ENCODE measurements at places on chromosomes 5 and 9.

DNA sequence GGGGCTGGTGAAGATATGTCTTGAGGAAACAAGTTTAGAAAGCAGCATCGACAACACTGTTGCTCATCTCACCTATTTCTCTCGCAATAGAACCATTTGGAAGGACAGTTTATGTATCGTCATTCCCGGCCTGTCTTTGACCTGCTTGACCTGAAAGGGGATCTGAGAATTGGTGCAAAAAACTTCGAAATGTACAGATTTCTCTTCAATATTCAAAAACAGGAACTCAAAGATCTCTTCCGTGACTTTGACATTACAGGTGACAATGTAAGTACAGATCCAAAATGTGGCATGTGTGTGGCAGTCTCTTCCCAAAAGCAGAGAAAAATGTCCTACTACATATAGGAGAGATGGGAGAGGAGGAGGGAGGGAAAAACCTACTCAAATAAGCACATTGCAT is 6.5 kb downstream of the EFCAB9 start:
- no peak for DNase-seq

GRCh38 chr9:87243602-87244001 is 254.1 kb upstream of the DAPK1 start:
- DNase-seq = no peak

DNA sequence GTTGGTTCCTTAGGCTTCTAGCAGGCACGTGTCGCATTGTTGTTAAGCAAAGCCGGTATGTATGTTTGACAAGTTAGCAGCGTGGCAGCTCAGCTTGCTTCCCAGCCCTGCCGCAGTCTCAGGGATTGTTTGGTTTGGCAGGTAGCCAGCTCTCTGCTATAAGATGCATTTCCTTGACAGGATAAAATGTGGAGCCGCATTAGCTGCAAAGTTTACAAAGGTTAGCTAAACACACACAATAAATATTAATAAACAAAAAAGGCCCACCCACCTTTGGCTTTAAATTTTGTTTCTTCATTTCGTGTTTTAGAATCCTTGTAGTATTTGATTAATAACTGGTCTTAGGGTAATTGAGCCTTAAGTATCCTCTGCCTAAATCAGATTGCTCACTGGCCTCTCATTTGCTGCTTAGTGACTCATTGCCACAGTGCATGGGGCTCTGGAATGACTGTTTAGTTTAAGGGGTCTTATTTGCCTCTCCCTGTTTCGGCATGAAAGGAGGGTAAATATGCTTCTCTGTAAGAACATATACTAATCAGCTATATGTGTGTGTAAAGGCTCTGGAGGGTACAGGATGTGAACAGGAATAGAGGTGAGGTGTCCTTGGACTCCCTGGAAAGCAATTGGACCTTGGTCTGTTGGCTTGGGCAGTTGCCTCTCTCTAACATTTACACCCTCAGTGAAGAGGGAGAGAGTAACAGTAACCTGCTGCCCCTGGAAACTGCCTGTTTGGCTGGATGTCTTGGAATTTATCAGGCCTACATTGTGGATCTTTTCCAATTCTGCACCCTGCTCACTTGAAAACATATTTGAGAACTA is 122.0 kb downstream of the GDNF start:
- peak; percentile 88 for DNase-seq

DNA sequence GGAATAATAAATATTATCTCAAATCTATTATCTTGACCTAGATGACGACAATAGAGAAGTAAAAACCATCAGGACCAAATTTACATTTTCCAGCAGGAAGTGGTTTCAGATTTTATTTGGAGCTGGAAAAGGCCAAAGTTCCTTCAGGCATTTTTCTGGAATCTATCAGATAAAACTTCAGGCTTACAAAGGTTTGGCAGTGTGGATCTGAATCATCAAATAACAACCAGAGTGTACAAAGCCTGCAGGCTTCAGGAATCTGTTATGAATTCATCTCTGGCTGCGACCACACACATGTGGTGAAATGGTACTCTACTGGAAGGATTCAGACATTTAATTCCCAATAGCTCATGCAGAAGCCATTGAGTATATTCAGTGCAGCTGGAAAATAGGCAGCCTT is 726.4 kb upstream of the GRAMD2B start:
- DNase-seq = no peak

DNA sequence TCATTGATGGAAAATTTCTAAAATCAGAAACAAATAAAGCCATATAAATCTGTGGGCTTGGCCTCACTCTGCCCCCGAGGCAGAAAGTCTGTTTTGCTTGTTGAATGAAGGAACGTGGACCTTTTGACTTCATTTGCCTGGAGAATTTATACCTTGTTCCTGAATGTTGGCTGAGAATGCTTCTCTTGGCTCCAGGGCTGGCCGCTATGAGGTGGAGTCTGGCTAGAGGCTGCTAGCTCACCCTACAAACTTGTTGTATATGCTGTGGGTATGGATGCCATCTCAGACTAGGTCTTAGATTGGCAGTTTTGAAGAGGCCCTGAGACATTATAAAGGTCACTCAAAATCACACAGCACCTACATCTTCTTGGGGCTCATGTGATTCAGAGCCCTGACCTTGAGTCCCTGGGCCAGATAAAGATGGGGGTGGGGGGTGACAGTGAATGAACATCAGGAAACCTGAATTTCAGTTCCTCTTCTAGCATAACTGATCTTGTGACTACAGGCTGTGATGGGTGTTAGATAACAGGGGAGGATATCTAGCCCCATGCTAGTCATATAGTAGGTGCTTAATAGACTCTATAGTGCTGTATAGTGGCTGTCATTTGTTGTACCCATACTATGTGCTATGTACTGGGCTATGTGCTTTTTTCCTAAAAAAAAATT is 2.8 kb downstream of the GM2A start:
- DNase-seq = no peak

- no peak for DNase-seq
Observed at GRCh38 chr9:138025417-138025816, 147.8 kb downstream of the CACNA1B start.

GRCh38 chr5:57770039-57770438 is 287.4 kb upstream of the ACTBL2 start:
- DNase-seq = no peak

- no peak for DNase-seq
Observed at GRCh38 chr5:146440870-146441495, 6.2 kb upstream of the TCERG1 start.

DNA sequence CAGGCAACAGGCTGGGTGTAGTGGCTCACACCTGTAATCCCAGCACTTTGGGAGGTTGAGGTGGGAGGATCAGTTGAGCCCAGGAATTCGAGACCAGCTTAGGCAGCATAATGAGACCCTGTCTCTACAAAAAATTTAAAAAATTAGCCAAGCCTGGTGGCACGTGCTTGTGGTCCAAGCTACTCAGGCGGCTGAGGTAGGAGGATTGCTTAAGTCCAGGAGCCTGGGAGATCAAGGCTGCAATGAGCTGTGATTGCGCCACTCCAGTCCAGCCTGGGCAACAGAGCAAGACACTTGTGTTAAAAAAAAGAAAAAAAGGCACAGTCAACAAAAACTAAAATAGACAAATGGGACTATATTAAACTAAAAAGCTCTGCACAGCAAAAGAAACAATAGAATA is 29.3 kb downstream of the ATP6V0E1 start:
- no peak for DNase-seq
